ENCODE measurements at places on chromosomes 12 and 14. TPM values are rescaled to one million over a fixed set of nuclear protein-coding genes. Genes with fewer than 3 reads are reported as not detected.

Gene CISTR
- total RNA-seq = not detected

Gene COPS7A
- 20.2 TPM for total RNA-seq

Gene ANKRD33
- not detected for total RNA-seq

Gene NANOG
- total RNA-seq = 0.66 TPM

Gene ADAMTS20
- total RNA-seq = not detected

Gene DHH
- not detected for total RNA-seq

Gene CLEC1B
- total RNA-seq = not detected

Gene DDN
- total RNA-seq = 0.66 TPM

Gene RNASE3
- total RNA-seq = not detected

Gene TMEM63C
- 0.33 TPM for total RNA-seq

Gene TRIM9
- 9.2 TPM for total RNA-seq

Gene CLEC7A
- total RNA-seq = not detected

Gene DDHD1
- 7.6 TPM for total RNA-seq

GRCh38 chr14:100915560-100915959 is 12.0 kb upstream of the RTL1 start:
- DNase-seq = no peak

GRCh38 chr12:96233939-96234461 is 39.8 kb downstream of the ELK3 start:
- peak; percentile 58 for DNase-seq

GRCh38 chr12:120820884-120821510 is 83.2 kb downstream of the SPPL3 start:
- no peak for DNase-seq

DNA sequence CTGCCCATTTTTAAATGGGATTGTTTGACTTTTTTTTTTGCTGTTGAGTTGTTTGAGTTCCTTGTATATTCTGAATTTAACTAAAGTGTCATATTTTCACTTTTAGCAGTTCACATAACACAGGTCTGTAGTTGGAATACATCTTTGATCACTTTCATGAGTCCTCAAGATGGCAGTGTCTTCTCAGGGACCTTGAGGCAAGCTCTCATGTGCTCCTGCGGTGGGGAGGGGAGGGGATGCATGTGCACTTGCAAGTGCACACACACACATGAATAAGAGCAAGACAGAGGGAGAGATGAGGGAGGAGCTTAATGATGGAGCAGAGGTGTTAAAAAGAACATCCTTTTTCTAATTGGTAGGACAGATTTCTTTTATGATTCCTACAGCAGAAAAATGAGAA is 291.4 kb upstream of the OR4E1 start:
- no peak for DNase-seq

GRCh38 chr12:54683398-54683797 is 35.2 kb upstream of the DCD start:
- no peak for DNase-seq

DNA sequence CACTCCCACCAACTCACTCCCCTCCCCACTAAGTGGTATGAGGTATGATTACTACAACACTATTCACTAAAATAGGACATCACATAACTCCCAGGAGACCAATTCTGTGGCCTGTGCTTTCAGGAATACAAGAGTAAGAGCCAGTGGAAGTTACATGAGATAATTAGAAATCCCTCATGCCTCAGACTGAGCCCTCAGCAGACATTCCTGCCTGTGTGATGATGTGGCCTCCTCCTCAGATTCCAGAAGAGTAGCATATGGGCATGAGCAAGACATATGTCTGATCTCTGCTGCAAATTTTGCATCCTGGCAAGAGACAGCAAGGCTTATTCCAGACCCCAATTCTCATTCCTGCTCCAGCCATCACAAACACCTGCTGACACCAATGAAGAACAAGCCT is 46.0 kb upstream of the BMP4 start:
- DNase-seq = no peak

- DNase-seq = no peak
Observed at GRCh38 chr14:74875941-74876913, at the start of gene PROX2. Gene PROX2 (minus strand): TSS chr14:74876145. CDS start chr14:74863834, 12,311 bp downstream.

DNA sequence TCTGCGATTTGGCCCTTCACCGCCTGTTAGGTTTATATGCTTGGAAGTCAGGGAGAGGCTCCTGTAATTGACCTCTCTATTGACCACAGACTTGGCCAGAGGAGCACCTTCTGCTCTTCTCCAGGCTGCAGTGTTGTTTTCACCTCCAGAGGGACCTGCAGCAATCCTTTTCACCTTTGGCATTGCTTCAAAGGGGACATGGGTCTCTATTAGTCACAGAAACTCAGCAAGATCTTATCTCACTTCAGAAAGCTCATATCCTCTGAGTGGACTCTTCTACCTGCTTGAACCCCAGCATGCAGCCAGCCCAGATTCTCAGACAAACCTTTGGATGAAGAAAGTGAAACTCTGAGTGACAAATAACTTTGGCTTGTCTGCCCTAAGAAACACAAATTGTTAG is 339.3 kb downstream of the NRXN3 start:
- DNase-seq = no peak

DNA sequence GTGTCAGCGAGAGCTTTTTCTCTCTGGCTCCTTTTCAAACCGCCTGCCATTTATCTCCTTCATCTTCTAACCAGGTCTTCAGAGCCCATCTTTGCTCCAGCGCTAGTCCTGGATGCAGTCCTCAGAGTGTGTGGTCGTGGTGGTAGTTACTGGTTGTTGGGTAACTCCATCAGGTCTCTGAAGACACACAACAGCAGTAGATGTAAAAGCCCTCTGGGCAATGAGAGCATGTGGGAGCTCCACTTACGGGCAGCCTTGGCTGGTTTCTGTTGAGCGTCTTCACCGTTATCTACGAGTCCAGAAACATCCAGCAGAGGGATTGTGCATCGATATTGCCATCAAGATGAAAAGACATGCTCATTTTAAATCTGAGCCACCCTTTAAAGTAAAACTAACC is 61.2 kb downstream of the FBXL14 start:
- DNase-seq = no peak

GRCh38 chr14:51394384-51394783 is 154.3 kb downstream of the TMX1 start:
- DNase-seq = no peak

DNA sequence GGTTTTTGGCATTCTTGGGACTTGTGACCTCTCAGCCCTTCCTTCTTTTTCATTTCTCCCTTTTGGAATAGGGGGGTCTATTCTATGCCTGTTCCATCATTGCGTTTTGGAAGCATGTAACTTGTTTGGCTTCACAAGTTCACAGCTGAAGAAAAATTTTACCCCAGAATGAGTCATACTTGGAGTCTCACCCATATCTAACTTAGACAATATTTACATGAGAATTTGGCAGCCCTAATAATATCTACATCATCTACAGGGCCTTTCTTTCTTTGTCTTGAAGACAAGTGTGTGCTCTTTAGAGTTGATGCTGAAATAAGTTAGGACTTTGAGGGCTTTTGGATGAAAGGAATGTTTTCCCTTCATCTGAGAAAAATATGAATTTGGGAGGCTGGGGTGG is 1312.9 kb upstream of the FLRT2 start:
- DNase-seq = no peak

- DNase-seq = peak; percentile 52
Observed at GRCh38 chr12:52380271-52380694, 5.2 kb downstream of the KRT84 start.

DNA sequence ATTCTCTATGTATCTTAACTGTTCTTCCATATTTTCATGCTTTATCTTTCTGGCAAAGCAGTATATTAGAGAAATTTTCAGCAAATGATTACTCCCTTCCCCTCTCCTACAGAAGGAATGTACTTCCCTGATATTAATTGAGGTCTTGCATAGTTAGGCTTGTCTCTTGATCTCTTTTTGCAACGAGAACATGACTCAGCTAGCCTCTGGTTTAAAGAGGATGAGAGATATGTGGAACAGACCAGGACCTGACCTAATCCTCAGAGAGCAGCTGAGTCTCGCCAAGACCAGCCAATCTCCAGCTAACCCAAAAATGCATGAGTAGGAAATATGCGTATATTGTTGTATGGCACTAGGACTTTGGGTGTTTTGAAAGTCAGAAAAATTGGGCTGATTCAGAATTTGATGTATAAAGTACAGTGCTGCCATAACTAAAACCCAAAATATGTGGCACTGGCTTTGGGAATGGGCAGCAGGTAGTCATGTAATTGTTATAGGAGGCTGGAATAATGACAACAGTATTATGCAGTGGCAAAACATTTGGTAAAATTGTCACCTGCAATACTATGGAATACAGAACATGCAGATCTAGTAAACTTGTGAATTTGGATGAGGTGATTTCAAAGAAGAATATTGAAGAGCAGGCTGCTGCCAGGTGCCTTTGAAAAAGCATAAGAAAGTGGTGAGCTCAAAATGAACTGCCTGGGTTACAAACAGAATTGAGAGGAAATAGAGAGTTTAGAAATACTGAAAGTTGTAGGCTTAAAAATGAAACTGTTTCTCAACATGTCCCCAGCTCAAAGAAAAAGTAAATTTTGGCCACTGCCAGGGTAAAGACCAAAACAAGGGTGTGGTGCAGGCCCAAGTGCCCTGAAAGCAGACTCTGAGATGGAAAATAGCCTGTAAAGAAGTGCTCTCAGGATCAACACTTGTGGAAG is 9.3 kb upstream of the USP15 start:
- peak; percentile 4 for DNase-seq

- DNase-seq = no peak
Observed at GRCh38 chr12:110046451-110047187, 1.7 kb downstream of the C12orf76 start.

GRCh38 chr14:91396013-91396660 is 21.5 kb downstream of the CCDC88C start:
- no peak for DNase-seq

- no peak for DNase-seq
Observed at GRCh38 chr14:100591453-100592371, 4.5 kb upstream of the BEGAIN start.

DNA sequence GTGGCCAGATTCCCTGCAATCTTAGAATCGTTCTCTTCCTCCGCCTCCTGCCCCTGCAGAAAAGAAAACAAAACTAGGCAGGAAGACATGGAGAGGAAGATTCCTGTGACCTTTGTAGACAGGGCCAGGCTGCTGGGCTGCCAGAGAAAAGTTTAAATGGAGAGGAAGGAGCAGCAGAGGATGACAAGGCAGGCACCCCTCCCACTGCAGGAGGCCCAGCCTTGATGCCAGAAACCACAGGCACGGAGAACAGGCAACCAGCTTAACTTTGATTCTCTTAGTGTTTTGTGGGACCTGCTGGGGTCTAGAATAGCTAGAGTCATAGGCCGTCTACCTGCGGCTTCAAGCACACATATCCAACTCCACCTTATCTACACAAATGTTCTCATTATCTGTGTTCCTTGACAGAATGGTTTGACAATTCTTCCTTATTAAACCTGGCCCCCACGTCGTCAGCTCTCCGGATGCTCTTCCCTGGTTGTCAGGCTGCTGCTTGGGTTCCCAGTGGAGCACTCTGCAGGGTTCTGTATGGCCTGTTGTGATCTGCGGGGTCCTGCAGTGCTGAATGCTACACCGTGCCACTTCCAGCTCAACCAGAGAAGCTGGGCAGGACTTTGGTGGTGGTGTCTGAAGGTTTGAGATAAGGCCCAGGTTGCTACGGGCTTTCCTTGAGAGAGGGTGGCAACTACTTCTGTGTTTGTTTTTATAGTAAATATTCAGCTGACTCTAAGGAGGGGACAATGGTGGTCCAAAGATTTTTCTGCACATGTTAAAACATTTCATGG is 609.5 kb downstream of the AACS start:
- no peak for DNase-seq

DNA sequence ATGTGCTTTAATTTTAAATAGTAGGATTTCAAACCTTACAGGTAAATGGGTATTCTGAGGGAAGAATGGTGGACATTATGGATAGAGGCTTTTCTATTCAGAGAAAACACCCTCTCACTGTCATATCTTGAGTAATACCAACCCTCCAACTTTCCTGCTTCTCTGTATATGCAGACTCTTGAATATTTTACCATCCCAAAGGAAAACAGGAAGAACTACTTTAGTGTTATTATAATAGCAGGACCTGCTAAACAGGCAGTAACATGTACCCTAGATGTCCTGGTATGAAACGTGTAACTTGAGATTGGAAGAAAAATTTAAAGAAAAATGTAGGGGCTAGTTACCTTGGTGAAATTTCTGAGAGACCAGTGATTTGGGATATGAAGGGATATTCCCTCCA is 82.9 kb upstream of the TRHDE start:
- no peak for DNase-seq

DNA sequence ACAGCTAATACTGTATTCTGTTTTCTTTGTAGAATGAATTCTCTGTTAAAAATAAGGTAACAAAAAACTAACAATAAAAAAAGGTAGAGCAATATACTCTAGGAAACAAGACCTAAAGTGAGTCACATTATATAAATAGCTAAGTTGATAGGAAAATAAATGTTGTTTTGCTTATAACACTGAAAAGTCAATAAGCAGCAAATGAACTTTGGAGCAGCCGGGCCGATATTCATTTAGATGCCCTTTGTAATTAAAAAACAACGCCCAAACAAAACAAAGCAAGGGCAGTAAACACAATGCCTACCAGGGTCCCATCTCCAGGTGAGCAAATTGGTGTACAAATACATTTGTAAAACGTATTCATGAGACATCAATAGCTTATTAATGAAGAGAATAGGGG is 227.6 kb upstream of the FOXN3 start:
- DNase-seq = no peak

DNA sequence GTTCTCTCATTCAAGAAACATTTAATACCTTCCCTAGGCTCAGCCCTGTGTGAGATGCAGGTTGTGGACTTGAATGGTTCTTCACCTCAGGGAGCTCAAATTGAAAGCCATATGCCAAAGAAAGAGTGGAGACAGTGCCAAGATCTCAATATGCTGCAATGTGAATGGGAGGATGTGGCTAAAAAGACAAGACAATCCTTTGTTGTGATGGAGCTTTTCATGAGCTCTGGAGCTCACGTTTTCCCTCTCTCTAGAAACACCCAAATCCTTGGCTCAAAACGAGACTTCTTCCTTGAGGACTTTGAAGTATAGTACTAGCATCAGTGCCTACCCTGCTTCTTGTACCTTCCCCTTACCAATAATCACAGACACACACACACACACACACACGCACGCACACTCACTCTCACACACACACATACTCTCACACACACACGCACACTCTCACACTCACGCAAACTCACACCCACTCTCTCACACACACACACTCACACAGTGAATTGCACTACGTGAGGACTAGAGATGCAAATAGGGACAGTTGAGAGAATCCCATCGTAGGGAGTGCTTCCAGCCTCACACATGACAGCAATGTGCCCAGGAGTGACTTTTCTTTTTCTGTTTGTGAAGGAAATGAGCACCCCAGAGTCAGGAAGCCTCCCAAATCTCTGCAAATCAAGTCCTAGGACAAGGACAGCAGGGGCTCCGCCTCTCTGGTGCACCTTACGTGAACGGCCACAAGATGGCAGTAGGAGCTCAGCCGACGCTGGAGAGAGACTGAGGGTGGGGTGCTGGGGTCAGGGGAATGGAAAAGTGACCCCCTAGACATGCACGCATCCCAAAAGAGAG is 231.4 kb downstream of the PCNX1 start:
- DNase-seq = peak; percentile 50

Measured in body of pancreas (tissue), 4 donors.